SK-MEL-5 (cell line): ENCODE measurements at places on chromosomes 2 and 18. TPM values are rescaled to one million over a fixed set of nuclear protein-coding genes. Genes with fewer than 3 reads are reported as not detected.

The MCM6 gene
- 18.1 and 20.5 TPM in 2 replicates for total RNA-seq

The MAPK4 gene
- total RNA-seq: 55.8 and 62.4 TPM in 2 replicates

The G6PC2 gene
- not detected in 2 replicates for total RNA-seq

The CFAP65 gene
- 0.16 and 0.24 TPM in 2 replicates for total RNA-seq

The FBXO36 gene
- total RNA-seq: 0.45 and 0.67 TPM in 2 replicates

The THSD7B gene
- 0.64 TPM in 1 of 2 replicates, not detected in the other for total RNA-seq

The HOXD12 gene
- total RNA-seq: 0.42 TPM in 1 of 2 replicates, not detected in the other

The KCNK3 gene
- total RNA-seq: not detected in 2 replicates

The DCDC2C gene
- total RNA-seq: not detected in 2 replicates

The ZNF397 gene
- total RNA-seq: 16.8 and 18.3 TPM in 2 replicates

DNA sequence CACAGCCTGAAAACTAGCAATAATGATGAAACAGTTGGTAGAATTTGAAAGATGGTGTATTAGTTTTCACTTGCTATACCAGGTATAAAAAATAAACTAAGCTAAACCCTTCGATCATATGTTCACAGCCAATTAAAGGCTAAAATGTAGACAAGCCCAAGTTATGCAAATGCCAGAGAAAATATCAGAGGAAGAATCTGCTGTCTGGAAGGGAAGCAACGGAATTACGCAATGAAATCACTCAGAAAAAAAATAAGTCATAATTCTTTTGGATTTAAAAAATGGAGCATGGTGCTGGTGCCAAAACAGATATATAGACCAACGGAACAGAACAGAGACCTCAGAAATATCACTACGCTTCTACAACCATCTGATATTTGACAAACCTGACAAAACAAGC, 108.3 kb downstream of the ARL4C start:
- DNase-seq: no peak

DNA sequence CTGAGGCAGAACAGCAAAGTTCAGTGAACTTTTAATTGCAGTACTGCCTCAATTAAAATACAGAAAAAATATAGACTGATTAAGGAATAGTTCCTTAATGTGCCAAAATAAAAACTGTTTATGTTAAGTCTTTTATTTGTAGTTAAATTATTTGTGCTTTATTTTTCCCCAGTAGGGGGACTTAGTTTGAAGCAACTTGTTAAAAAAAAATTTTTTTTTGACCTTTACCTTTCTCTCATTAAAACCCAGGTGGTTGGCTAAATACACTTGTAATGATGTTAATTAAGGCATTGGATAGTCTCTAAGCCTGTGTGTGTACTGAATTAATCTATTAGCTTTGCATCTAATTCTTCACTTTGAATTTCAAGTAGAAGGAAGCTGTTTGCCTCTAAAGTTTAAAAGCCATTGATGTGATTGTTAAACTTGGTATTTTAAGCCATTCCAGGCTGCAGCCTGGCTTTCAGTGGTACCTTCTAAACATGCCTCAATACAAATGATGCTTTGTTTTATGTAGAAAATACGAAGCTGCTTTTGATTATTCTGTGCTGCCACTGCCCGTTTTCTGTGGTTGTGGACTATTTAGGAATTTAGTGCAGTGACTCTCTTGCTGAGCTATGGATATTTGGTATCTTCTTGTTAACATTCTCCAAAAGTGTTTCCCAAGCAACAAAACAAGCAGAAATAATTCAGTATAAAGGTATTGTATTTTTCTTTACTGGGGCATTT, 102.9 kb downstream of the TANC1 start:
- DNase-seq: peak; percentile 89

DNA sequence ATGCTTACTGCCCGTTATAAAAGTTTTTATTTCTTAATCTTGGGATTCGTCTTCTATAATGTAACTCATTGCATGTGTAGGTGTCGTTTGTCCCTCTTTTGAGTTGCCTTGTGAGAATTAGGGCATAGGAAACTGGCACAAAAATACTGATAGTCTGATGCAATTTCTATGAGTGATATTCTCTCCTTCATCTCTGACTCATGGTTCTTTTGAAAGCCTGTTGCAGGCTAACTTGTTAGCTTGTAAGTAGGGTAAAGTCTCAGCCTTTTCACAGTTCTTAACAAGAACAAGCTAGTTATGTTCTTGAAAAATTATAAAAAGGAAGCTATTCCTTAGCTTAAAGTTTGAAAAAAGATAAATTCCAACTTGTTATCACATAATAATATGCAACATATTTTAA, 1085.4 kb upstream of the NRXN1 start:
- DNase-seq: no peak

DNA sequence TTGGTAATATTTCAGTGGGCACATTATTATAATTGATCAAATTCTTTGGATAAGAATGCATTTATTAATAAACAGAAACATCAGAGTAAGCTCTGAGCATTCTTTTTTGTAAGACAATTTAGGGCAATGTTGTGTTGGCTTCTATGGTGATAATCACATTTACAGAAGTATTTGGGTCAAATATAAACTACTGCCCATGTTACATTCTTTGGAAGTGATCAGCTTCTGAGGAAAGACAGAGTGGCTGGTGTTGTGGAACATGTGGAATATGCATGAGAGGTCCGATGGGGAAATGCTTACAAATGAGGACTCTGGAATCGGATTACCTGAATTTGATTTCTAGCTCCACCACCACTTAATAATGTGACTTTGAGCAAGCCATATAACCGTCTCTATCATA, 19.4 kb downstream of the SERPINB13 start:
- no peak for DNase-seq

DNA sequence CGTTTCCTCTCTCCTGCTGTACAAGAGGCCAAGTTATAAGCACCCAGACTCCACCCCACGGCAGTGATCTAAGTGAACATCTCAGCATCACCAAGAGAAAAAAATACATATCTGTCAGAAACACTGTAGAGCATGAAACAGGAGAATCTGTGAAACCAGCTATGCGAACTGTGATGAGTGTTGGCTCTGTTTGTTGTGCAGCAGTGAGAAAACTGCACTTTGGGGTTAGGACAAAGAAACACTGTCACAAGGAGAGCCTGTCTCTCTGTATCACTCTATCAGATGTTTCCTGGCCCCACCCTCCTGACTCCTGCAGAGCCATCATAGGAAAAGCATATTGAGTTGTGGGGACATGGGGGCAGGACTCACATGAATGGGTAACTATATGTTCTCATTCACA, 87.1 kb downstream of the LAMA3 start:
- DNase-seq: peak; percentile 82

DNA sequence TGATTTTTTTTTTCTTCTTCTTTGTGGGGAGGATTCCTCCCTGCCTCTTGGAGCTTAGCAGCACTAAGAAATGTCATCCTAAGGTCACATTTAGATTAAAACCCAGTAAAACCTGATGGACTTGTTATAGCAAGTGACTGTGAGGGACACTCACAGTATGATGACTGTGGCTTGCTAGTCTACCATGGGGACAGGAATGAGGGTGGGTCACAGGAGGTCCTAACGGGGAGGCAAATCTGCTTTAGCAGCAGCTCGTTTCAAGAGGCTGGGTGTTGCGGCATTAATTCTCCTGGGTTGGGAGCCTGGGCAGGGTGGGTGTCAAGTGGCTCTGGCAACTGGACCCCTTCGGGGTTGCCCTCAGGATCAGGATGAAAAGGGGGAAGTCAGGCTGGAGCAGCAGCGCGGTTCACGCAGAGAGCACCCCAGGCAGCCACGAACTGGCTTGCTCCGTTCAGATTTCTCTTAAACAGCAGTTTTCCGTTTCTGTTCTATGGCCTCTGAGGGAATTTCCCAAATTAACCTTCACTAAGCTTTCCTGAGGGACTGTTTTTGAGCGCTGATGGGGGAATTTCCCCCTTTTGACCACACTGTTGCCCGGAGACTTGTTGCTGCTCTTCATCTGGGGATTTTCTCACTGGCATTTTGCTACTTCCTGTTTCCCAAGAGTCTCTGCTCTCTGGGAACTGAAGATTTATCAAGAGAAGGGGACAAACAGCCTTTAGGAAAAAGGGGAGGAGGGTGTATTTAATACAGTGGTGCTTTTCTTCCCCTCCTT, 59.8 kb upstream of the PELI1 start:
- DNase-seq: no peak

DNA sequence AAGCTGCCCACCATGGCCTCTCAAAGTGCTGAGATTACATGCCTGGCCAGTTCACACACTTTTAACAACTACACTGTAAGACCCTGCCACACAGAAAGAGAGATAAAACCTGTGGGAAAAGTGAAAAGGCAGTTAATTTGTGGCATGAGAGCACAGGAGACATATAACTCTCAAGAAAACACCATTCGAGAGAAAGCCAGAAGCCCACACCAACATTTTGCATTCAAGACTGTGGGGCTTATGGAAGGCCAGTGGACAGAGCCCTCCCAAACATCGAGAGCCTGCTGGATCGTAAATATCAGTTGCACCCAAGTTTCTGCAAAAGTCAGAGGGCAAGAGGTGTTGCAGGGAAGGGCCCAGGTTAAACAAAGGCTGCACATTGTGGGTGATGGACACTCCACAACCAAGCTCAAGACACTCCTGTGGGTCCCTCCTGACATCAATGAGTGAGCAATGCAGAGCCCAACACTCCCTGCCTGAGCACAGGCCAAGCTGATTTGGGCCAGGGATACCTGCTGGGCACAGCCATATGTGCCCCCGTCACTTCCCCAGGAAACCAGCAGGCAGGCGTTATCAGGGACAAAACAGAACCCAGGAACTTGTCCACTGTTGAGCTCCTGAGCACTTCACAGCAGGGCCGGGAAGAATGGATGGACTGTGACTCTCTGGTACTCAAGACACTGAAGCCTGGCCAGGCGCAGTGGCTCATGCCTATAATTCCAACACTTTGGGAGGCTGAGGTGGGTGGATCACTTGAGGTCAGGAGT, 114.4 kb downstream of the ZFP36L2 start:
- DNase-seq: no peak

GRCh38 chr18:74171910-74172606, 23.7 kb downstream of the TIMM21 start:
- no peak for DNase-seq

DNA sequence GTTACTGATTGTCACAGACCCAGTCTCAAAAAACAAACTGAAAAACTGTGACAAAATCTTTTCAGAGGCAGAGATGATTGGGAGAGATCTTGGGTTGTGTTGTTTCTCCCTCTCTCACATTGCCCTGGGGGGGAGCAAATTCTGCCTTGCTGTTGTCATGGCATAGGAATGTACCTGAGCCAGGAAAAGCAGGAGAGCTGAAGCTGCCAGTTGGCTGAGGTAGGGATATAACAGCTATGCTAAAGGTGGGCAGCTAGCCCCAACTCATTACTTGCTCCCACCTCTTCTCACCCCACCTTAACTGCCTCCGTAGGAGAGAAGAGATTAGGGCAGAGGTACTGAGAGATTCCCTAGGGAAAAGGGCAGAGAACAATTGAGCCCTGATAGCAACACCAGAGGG, 299.3 kb downstream of the OSR1 start:
- DNase-seq: no peak

GRCh38 chr2:238973038-238973739, 125.3 kb downstream of the TWIST2 start:
- DNase-seq: no peak

DNA sequence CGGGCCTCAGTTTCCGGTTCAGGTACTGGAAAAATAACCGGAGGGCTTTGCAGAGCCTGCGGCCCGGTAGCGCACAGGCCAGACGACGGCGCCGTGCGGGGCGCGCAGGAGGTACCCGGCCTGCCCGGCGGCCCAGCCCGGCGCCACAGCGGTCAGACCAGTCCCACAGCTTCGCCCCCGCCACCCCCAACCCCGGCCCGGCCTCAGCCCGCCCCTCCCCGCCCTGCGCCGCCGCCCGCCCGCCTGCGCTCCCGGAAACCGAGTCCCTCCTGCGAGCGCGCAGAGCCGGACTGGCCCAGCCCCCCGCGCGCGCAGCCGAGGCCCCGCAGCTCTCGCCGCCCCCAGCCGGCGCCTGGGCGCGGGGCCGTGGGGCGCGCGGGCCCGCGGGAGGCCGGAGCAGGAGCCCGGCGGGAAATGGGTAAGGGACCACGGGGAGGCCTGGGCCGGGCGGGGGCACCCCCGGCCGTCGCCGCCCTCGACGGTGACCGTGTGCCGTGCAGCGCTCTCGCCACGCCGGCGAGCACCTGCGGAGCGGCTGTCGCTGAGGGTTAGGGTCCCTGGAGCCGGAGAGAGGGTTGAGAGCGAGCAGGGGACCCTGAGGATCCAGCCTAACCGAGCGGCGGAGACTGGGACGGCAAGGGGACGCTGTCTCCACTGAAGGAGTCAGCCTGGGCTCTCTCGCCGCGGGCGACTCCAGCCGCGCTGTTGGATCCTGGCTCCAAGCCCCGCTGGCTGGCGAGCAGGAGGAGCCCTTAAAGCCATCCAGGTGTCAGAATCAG, 16.5 kb upstream of the PSD4 start:
- DNase-seq: no peak

GRCh38 chr2:10043906-10044601, 704 bp downstream of the KLF11 start:
- peak; percentile 94 for DNase-seq

DNA sequence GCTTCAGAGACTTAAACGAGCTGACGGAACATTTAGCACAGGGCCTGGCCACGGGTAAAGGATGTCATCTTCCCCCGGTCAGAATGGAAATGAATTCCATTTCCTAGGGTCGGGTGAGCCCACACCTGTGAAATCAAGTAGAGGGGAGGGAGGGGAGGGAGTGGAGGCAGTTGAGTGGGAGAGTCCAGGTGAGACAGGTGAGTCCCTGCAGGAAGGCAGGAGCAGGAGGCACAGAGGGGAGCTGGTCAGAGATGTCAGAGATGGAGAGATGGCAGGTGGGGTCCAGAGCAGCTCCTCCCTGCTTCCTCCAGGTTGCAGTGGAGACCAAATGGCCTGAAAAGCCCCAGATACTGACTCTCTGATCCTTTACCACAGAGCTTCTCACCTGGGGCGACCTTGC, 55.2 kb downstream of the SH3BP4 start:
- DNase-seq: no peak

- DNase-seq: no peak
Observed at GRCh38 chr2:226020176-226020575, 620.7 kb downstream of the NYAP2 start.

- DNase-seq: no peak
Observed at GRCh38 chr2:125837128-125837527, 818.8 kb upstream of the GYPC start.

DNA sequence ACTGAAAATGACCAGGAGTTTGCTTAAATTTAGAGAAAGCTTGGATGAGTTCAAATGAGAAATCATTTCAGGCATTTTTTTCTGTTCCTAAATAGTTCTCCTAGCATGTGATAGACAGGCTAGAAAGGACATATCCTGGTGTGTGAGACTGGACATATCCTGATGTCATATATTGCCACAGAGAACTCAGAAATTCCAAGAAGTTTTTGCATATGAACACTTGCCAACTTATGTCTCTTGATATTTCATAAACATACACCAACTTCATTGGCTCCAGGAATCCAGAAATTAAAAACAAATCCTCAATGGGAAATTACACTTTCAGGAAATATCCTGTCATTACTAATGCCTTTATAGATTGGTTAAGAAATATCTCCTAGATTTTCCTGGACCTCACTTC, 2.9 kb upstream of the SERPINB4 start:
- DNase-seq: no peak

DNA sequence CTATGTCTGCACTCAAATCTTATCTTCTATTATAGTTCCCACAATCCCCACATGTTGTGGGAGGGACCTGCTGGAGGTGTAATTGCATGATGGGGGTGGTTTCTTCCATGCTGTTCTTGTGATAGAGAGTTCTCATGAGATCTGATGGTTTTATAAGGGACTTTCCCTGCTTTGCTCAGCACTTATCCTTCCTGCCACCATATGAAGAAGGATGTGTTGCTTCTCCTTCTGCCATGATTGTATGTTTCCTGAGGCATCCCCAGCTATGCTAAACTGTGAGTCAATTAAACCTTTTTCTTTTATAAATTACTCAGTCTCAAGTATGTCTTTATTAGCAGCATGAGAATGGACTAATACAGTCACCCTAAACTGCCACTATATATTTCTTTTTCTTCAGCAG, 79.1 kb downstream of the SH3YL1 start:
- DNase-seq: no peak
